ENCODE measurements at places on chromosomes 16 and 17.

- DNase-seq = no peak
Observed at GRCh38 chr17:33838281-33838680, 416.8 kb upstream of the CCL2 start.

GRCh38 chr16:50736448-50736847 is 5.4 kb upstream of the CYLD start:
- no peak for DNase-seq

DNA sequence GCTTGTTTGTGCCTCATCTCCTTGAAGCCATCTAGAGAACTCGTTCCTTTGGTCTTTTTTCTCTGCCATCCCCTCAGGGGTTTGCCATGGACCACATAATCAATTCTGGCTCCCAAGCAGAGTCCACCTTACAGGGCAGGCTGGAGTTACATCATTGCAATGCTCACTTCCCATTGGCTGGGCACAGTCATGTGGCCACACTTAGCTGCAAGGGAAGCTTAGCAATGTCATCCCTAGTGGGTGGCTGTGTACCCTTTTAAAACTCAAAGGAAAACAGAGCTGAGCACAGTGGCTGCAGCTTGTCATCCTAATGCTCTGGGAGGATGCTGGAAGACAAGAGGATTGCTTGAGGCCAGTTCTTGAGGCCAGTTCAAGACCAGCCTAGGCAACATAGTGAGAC is 41.9 kb upstream of the POLR3E start:
- no peak for DNase-seq

DNA sequence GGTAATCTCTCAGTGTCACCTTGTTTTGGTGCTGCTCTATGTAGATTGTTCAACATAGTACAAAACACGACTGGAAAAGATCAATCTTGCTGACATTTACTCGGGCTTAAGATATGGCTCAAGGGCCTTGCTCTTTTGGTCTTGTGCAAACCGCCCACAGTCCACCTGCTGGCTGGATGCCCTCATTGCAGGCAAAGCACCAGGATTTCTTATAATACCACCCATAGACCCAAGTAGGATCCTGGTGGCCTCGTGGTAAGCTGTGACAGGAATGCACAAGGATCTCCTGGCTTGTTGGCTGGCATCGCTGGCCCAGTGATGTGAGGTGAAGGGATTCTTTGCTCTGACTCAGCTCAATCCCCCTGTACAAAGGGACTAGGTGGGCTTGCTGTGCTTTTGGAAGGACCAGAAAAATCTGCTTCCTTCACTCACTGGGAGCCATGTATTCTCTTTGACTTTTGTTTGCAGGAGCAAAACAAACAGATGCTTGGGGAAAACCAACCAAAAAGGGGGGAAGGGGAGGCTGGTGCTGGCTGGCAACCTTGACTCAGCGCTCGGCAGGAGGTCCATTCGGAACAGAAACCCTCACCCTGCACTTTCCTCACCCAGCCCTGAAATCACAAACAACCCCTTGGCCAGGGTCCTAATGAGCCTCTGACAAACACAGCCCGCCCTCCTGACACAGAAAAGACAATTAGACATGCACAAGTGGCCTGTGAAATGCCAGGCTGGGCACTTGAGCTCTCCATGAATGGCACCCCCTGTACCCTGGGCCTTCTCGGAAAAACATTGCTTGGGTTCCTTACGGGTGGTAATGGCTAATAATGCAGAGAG is 36.6 kb upstream of the MED9 start:
- no peak for DNase-seq

GRCh38 chr16:49664221-49665215 is 191.4 kb downstream of the ZNF423 start:
- DNase-seq = no peak

GRCh38 chr17:57261084-57261461 is 4.8 kb downstream of the MSI2 start:
- DNase-seq = no peak

- DNase-seq = no peak
Observed at GRCh38 chr17:1557355-1558095, 5.1 kb downstream of the PITPNA start.

DNA sequence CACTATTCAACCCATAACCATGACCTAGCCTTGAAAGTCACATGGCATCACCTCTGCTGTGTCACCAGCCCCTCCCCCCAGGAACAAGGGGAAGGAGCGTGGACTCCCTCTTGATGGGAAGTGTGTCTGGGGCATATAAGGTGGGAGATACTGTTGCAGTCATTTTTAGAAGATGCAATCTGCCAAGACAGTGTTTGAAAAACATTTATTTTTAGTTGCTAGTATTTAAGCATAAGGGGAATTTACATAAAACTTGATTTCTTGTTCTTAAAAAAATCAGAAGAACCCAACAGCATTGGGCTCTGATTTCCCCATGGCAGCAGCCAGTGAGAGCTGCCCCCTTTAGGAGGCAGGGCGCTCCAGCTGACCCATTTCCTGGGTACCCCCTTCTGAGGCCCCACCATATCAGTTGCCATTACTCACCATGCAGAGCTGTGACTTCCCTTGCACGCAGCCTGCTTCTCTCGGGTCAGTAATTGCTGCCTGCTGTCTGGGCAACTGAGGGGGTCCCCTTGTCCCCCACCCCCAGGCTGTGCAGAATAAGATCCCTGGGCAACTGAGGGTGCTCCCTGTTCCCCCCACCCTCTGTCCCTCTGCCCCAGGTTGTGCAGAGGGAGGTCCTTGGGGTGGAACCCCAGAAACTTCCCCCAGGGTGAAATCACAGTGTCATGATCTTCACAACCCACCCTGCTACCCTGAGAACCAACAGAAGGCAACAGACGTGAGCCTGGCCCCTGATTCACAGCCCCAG is 11.8 kb upstream of the CDC42EP4 start:
- no peak for DNase-seq

DNA sequence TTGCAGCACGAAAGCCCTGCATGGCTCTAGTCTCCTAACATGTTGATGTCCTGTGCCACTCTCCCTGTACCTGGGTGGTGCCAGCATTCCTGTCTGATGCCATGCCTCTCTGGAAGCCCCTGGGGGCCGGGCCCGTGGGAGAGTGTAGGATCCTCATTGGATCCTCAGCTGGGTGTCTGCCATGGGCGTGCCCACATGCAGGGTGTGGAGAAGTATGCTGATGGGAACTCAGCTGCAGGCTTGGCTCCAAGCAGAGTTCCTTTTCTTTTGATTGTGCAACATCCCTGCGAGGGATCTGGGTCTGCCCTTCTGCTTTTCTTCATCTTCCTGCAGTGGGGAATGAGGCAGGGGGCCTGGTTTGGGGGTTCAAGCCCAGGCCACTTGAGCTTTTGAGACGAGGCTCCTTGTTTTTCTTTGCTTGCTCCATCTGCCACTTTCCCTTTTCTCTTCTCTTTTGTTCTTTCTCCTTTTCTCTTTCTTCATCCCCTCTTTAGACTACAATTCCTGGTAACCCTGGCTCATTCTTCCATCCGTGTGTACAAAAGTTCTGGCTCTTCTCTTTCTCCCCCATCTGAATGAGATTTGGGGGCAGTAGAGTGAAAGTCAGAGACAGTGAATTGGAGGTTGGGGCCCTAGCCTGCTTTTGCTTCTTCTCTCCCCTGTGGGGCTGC is 32.9 kb downstream of the KSR1 start:
- DNase-seq = no peak

DNA sequence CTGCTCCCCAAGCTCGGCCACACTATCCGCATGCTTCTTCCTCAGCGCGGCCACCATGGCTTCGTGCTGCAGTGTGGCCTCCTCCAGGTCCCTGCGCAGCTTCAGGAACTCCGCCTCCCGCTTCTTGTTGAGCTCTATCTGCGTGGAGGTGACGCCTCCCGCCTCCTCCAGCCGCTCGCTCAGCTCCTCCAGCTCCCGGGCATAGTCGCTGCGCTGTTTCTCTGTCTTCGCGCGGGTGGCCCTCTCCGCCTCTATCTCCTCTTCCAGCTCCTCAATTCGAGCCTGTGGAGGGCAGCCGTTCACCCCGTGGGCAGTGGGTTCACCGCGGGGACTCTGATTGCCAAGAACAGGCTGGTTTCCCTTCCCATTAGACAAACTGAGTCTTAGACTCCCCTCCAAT is 19.0 kb downstream of the MYH3 start:
- no peak for DNase-seq

DNA sequence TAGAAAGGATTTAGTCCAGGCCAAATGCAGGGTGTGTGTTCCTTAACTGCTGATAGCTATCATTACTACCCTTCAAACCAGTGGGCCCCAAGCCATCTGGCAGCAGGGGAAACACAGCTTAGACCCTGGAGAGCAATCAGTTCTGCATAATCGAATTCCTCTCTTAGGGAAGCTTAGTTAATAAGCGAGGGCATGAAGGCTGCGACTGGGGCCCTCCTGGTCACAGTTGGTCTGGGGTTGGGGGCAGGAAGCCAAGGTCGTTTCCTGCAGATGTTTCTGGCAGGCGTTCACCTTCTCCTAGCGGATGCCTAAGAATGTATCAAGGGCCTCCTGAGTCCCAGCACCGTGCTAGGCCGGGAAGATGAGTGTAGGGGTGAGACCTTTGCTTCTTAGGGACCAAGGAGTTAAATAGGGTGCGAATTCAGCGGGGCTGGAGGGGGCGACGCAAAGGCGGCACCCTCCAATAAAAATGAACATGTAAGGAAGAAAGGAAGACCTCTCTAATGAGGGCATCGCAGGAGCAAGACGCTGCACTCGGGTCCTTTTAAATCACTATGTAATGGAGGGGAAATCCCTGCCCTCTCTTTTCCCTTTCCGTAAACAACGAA is 16.5 kb upstream of the EEF2K start:
- DNase-seq = no peak

- DNase-seq = no peak
Observed at GRCh38 chr16:15037003-15037402, 18.9 kb downstream of the NTAN1 start.

GRCh38 chr17:8332688-8333087 is 7.0 kb upstream of the ODF4 start:
- no peak for DNase-seq

- no peak for DNase-seq
Observed at GRCh38 chr17:75191584-75191983, 8.8 kb upstream of the SUMO2 start.

GRCh38 chr16:25224731-25225319 is 8.1 kb downstream of the AQP8 start:
- no peak for DNase-seq

DNA sequence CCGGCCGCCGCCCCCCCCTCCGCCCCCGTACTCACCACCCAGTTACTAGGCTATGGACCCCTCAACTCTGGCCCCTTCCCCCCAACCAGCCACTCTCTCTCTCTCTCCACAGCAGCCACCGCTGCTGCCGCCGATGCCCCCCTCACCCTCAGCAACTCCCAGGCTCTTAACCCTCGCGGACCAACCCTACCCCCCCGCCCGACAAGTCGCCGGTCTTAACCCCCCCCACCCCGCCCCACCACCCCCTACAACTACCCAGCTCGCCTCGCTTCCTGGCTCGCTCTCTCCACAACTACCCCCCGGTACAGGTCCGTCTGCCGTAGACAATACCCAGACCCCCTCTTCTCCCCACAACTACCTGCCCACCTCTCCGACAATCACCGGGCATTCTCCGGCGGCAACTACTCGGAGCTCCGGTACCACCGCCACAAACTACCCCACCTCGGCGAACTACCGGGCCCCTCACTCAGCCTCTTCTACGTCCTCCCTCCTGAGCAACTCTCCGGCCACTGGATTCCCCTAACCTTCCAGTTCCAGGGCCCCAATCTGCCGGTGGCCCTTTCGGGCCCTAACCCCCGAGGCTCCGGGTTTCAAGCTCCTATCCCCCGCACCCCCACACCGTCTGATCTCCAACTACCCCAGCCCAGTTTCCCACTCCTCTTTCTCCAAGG is 702 bp downstream of the PHF23 start:
- no peak for DNase-seq

DNA sequence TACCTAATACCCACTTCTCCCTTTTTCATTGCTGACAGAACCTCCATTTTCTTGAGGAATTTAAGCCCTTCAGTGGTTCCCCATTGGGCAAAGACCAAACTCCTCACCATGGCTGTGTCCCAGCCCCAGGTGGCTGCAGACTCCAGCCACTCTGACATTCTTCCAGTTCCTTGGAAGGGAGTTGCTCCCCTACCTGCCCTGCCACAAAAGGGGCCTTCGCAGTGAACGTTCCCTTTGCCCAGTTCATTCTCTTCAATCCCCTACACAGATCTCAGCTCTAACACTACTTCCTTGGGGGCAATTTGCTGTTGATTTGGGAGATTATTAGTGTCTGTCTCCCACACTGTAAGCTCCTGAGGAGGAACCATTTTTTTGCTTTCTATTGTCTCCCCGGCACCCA is 3.2 kb upstream of the AKTIP start:
- DNase-seq = no peak

GRCh38 chr16:28883221-28883996 is 5.1 kb downstream of the ATP2A1 start:
- DNase-seq = no peak

GRCh38 chr16:8377864-8378263 is 212.4 kb downstream of the TMEM114 start:
- DNase-seq = no peak

DNA sequence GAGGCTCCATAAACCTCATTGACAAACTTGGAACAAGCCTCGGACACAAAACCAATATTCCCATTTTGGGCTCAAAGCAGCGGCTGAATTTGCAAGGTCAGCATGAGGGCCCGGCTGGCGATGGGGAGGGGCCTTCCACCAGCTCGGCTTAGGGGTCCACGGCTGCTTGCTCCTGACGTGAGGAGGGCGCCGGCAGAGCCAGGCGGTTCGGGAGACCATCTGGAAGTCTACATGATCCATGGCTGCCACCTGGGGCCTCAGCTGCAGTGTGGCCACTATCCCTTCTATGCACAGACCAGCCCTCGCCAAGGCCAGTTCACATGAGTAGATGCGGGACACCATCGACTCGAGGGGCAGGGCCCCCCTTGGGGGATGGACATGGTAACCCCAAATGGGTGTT is 39.1 kb downstream of the NDEL1 start:
- no peak for DNase-seq

DNA sequence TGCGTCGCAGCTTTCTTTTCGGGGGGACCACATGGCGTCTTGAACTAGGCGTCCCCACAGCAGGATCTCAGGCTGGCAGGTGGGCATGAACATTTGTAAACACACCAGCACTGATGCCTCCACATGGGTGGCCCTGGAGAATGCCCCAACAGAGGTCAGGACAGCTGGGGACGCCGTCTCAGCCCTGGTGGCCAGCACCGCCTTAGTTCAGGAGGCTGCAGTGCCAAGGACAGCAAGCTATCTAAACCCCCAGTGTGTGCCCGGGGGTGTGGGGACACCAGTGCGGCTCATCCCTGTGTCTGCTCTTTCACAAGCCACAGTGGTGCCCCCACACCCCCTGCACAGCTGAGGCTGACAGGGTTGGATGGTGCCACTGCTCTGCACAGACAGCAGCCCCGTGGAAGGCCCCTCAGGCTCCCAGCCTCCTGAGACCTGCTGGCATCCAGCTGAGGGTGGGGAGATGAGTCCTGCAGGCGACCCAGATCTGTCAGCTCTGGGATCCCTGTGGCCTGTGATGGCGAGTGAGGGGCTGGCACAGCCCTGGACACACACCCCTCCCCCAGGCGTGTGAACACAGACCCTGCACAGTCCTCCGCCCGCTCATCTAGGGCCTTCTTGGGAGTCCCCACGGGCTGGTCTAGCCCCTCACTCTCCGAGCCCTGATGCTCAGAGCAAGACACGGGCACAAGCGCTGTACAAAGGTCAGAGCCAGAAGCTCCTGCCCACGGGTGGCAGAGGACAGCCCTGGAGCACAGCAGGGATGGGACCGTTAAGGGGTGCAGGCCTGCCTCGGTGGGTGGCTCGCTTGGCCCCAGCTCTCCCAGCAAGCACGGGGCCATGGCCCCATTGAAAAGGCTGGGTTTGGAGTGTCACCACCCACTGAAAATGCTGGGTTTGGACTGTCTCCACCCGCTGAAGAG is 10.7 kb downstream of the FSCN2 start:
- no peak for DNase-seq

All from urinary bladder (tissue), 4 donors.